ENCODE measurements at places on chromosomes 13 and 19. TPM values are rescaled to one million over a fixed set of nuclear protein-coding genes. Genes with fewer than 3 reads are reported as not detected.

DNA sequence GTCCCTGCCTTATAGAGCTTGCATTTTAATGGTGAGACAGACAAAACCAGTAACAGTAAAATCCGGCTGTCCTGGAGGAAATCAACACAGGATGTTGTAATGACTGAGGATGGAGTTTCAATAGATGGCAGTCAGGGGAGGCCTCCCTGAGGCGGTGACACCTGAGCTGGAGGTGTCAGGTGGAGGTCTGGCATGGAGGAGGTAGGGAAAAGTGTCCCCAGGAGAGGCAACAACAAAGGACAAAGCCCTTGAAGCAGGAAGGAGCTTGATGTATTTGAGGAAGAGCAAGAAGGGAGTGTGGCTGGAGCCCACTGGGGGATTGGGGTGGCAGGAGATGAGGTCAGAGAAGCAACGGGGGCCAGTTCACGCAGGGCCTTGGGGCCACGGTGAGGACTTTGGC, 7.8 kb downstream of the GRIN2D start:
- no peaks in the 10 kb centered on the region for H3K36me3 ChIP-seq
- H3K4me3 ChIP-seq = no peak overlapping the region
- DNase-seq = no peak
- no peak overlapping the region for H3K27ac ChIP-seq

DNA sequence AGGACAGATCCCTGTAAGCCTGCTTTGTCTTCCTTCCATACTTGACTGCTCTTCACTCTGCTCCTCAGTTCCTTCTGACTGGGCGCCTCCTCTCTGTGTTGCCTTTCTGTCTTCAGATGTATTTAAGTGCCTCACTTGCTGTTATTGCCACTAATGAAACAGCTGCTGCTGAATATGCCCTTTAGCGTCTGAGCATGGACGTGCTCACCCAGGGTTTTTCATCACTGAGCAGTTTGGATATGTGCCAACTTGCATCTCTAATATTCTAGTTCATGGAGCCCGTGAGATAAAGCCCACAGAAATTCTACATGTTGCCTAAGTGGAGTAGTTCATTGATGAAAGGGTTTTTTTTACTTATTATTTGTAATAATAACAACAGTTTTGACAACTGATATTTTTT, 198.2 kb downstream of the MYO16 start:
- H3K36me3 ChIP-seq = no peaks in the 10 kb centered on the region
- no peak for DNase-seq
- H3K4me3 ChIP-seq = no peak overlapping the region
- no peaks in the 10 kb centered on the region for H3K4me1 ChIP-seq
- H3K27me3 ChIP-seq = no peaks in the 10 kb centered on the region

GRCh38 chr13:109200556-109200955, 571.1 kb downstream of the MYO16 start:
- H3K4me1 ChIP-seq = no peaks in the 10 kb centered on the region
- no peak overlapping the region for H3K27ac ChIP-seq
- H3K36me3 ChIP-seq = no peaks in the 10 kb centered on the region
- no peak for DNase-seq
- no peaks in the 10 kb centered on the region for H3K27me3 ChIP-seq

DNA sequence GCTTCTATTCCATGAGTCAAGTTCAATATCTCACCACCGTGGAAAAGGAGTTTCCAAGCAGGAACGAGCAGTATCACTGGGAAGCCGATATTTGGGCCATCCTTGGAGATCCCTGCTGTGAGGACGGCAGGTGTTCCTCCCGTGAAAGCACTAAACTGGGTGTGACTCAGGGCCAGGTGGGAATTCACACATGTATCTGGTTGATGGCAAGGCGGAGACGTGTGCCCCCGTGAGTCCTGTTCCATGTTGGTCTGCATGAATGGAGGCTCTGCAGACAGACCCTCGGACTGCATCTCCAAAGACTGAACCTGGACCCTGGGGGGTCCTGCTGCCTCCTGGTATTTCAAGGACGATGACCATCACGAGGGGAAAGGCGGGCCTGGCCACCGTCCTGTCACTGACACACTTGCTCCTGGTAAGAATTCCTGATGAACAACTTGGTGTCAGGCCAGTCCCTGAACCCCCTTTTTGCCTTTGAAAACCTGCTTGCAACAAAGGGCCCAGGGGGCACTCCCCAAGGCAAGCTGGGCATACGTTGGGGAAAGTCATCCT, 22.8 kb upstream of the GAS6 start:
- no peak overlapping the region for H3K4me3 ChIP-seq
- no peak for DNase-seq
- H3K27ac ChIP-seq = peak overlapping the region; percentile 63
- no peaks in the 10 kb centered on the region for H3K36me3 ChIP-seq
- no peaks in the 10 kb centered on the region for H3K27me3 ChIP-seq

DNA sequence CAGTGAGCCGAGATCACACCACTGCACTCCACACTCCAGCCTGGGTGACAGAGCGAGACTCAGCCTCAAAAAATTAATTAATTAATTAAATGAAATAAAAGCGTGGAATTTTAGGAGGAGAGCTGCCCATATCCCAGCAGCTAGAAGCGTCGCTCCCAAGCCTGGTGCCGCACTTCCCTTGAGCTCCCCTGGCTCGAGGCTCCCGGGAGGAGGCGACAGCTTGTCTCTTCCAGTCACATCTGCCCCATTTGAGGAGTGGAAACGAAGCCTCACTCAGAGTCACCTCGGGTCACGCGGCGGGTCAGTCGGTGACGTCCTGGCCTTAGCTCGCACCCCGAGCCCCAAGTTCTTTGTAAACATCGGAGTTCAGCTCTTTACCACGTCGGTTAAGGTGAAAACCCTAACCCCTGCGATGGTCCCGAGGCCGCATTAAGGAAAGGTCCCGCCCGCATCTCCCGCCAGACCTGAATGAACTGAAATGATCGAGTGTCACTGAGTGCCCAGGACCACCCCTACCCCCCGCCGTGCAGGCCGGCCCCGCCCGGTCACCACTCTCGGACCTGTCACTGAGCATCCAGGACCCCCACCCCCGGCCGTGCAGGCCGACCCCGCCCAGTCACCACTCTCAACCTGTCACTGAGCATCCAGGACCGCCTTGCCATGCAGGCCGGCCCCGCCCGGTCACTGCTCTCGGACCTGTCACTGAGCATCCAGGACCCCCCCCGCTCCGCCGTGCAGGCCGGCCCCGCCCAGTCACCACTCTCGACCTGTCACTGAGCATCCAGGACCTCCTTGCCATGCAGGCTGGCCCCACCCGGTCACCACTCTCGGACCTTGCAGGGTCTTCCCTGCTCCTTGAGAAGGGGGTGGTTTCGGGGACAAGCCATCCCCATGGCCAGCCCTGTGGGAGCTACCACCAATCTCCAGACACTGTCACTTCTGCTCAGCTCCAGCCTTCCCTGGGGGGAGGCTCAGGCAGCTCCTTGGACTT, 176.9 kb downstream of the KDM4B start:
- H3K4me3 ChIP-seq = no peak overlapping the region
- H3K27me3 ChIP-seq = no peaks in the 10 kb centered on the region
- DNase-seq = no peak
- no peak overlapping the region for H3K27ac ChIP-seq
- H3K4me1 ChIP-seq = no peaks in the 10 kb centered on the region

DNA sequence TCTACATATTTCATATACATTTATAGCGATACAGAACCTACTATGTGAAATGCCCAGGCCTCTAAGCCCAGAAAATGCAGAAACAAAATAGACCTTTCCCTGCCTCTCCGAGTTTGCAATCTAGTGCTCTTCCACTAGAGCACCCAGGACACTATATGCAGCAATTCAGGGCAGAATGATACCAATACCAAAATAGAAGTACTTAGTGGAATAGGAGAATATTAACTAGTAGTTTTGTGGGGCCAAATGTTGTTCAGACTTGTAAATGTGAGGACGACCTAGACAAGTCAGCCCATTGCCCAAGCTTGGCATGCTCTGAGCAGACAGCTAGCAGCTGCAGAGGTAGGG, 35.8 kb upstream of the FLT1 start:
- H3K4me1 ChIP-seq = peaks cover 7% of the 10 kb centered on the region
- H3K27me3 ChIP-seq = no peaks in the 10 kb centered on the region
- no peak for DNase-seq
- no peak overlapping the region for H3K27ac ChIP-seq

Gene VSTM1
- total RNA-seq = not detected

Gene EXOC3L2
- 2.2 TPM for total RNA-seq

Gene FAM83E
- total RNA-seq = not detected

Gene DHX34
- 21.3 TPM for total RNA-seq
